Sciatic nerve (tissue), 2 donors: ENCODE measurements at places on chromosomes 1 and 21.

DNA sequence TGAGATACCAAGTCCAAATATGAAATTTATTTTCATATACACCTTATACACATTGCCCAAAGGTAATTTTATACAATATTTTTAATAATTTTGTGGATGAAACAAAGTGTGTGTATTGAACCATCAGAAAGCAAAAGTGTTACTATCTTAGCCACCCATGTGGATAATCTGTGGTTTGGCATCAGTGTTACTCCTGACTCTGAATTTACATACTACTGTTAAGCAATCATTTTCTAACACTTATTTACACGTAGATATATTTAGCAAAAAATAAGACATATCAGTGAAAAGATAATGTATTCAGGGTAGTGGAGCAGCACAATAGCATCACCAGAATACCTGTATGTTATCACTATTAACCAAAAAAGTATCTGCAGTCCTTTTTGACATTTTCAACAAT, 23.8 kb downstream of the DENND2D start:
- no peak for DNase-seq

DNA sequence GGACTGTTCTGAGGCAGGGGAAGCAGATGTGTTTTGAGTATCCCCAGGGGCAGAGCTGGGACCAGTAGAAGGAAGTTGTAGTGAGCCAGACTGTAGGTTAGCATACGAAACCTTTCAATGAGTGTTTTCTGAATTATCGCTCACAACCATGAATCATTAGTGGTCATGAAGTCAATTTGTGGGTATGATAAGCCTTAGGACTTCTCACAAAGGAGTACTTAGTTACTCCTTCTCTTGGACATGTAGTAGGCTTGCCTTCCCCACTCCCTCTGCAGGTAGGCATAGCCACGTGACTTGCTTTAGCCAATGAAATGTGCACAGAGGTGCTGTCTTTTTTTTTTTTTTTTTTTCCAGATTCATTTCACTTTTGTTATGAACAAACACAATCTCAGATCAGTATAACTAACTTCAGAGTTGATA, 23.9 kb upstream of the FAAH start:
- DNase-seq = no peak

DNA sequence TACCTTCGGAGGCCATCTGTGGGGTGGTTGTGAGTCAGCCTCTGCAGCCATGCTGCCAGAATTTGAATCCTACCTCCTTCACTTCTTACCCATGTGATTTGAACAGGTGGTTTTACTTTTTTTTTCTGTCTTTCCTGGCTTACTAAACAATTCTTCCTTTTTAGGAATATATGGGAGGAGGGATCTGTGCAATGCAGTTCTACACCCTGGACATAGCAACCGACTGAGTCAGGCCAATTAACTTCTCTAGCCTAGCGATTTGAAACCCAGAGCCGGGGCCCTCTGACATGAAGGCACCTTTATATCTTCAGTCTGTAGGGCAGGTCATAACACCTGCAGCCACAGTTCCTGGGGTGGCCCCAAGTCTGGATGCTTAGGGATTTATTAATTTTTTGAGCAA, 83.6 kb downstream of the ST6GALNAC3 start:
- no peak for DNase-seq

DNA sequence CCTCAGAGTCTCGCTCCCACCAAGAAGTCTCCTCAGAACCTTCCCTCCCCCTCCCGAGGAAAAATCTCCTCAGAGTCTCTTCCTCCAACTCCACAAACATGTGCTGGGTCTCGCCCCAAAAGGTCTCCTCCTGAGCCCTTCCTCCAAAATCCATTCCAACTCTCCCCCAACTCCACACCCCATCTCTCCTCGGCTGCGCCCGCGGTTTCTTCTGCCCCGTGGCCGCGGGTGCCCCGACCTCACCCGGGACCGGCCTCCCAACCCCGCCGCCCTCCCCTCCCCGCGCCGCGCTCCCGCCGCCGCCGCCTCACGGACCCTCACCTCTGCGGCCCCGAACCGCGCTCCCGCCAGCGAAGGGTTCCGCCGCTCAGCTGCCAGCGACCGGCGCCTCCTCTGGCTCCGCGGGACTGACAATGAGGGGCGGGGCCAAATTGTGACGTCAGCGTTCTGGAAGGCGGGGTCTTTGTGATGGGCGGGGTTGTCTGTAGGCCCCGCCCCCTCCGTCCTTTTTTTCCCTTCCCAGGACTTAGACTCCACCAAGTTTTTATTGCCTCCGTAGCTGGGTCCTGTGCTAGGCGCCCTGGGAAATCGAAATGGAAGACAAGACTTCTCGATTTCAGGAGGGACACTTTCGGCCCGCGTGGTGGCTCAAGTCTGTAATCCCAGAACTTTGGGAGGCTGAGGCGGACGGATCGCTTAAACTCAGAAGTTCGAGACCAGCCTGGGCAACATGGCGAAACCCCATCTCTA, at the start of gene LUZP1:
LUZP1 (minus strand) TSS at position 412 of the 750 bp plus-strand sequence.
- peak; percentile 97 for DNase-seq

- no peak for DNase-seq
Observed at GRCh38 chr1:241157435-241157834, 199.6 kb downstream of the RGS7 start.

DNA sequence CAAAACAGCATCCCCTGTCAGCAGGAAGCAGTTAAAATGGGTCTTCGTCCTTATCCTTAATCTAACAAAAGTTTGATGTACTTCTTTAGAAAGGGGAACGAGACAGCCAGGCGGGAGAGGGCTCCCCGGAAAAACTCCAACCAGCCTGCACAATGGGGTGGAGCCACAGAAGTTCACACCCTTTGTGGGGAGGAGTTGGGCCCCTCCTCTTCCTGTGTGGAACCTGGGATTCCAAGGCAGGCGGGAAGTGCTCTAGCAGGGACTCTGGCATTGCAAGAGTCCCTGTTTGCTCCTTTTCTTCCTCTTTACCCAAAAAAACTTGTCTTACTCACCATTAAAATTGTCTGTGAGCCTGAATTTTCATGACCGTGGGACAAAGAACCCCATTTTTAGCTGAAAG, 47.7 kb downstream of the FCRL5 start:
- DNase-seq = no peak

DNA sequence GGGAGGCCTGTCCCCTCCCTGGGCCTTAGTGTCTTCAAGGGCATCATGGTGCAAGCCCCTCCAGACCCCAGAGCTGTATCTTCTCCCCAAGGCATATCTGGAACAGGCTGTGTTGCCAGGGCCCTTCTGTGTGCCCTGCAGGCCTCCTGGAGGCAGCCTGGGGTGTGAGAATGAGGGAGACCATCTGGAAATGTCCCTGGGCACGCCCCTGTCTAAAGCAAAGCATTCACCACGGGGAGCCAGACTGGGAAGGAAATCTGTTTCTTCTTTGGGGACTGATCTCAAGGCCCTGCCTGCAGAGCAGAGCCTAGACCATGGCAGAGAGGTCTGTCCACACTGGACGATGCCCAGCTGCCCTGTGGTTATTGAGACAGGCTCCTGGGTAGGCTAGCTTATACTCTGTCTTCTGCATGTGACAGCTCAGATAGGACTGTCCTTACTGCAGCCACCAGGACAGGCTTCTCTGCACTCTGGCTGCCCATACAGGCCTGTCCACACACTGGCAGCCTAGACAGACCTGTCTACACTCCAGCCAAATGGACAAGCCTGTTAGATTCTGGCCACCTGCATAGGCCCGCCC, 24.6 kb downstream of the PODN start:
- no peak for DNase-seq

DNA sequence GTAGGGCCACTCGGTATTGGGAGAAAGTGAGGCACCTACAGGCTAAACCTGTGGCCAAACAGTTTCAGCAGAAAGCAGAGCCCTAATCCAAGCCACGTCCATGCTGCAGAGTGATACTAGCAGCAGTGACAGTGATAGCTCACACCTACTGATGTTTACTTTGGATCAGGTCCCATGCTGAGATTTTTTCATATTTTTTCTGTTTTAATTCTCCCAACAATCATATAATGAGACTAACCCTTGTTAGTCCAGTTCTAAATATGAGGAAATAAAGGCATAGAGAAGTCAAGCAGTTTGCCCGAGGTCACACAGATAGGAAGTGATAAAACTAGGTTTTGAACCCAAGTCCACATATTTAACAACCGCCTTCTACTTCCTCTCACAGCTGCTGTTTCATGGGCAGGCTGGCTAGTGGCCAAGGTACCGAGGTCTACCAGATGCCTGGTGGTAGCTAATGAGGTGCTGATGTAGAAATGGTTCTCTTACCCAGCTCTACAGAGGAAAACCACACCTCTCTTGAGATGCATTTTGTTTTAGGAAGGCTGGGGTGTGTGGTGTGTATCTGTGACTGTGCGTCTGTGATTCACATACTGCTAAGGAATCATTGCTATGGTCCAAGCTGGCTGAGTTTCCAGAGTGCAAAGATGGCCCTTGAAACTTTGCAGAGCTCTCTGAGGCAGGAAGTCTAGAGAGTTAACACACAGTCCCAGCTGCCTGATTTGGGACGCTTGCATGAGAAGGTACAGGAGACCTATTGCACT, 80.3 kb upstream of the ARTN start:
- DNase-seq = peak; percentile 70

- no peak for DNase-seq
Observed at GRCh38 chr1:8631163-8631562, 186.3 kb downstream of the RERE start.

GRCh38 chr21:42834726-42835191, 44.6 kb downstream of the WDR4 start:
- DNase-seq = peak; percentile 54

DNA sequence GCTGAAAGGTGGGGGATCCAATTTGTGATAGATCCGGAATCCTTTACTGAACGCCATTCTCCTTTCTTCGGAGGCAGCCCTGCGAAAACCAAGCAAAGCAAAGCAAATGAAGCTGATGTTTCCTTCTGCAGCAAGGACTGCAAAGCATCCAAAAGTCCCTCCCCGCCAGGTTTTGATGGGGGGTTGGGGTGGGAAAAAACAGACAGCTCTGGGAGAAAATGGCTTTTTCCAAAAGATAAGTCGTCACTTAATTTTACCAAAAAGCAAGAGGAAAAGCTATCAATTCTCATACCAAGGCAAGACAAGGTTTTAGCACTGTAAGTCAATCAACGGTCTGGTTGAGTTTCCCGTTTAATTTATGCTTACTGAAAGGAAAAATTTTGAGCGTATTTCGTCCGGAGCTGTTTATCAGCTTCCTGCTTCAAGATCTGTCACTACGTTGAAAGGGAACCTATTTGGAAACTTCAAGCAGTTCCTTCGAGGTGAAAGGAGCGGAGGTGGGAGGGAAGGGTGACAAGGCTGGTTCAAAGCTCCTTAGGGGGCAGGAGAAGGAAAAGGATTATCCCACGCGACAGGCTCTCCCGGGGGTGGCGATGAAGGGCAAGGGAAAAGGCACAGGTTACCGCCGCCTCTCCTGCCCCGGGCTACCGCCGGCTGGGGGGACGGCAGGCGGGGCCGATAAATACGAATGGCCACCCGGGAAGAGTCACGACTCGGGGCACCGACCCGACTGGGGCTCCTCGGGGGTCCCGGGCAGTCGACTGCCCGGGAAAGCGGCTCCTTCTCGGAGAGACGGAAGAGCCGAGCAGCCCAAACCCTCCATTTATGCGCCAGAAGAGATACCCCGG, 750 bp downstream of the SYNJ1 start:
- peak; percentile 65 for DNase-seq

GRCh38 chr1:17665950-17666720, 89.0 kb upstream of the ACTL8 start:
- DNase-seq = no peak

- no peak for DNase-seq
Observed at GRCh38 chr1:233386336-233386735, 58.8 kb downstream of the MAP3K21 start.

GRCh38 chr1:197807739-197808453, 32.6 kb upstream of the DENND1B start:
- no peak for DNase-seq

- no peak for DNase-seq
Observed at GRCh38 chr1:184388971-184389370, 2.1 kb downstream of the C1orf21 start.

DNA sequence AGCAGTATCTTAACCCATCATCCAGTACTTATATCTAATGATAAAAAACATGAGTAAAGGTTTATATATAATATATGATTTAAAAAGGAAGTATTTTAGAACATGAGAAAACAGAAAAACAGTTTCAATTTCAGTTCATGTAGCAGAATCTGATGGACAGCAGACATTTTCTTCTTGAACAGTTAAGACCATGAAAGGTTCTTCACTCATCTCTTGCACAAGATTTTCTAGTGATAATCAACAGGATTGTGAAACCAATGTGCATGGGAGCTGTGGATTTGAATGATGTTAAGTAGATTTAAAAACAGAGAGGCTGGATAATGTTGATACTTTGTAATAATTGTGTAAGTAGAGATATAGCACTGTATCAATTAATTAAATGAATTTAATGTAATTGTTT, 1297.6 kb downstream of the BRINP3 start:
- no peak for DNase-seq

DNA sequence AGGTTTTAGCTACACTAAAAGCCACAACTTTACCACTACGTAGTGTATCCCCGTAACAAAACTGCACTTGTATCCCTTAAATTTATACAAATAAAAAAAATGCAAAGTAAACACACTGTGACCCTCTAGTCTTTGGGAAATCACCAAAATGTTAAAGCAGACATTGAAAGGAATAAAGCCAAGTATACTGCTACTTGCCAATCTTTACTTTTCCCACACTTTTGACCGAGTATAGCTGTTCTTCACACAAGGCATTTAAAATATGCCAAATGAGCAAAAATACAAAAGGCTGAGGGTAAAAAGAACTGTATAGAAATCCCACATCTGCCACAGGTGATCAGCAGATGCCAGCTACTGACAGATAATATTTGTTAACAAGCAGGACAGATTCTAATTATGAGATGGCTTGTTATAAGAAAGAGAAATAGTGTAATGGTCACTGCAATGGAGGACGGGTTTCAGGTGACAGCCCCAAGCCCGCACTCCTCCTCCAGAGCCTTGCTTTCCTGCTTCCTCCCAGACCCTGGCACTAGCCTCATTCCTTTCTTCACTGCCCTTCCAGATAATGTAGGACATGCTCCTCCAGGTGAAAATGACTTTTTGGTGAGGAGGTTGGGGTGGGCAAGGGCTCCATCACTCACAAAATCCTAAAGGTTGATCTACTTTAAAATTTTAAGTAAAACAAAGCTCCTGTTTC, 18.1 kb downstream of the KCNT2 start:
- no peak for DNase-seq

DNA sequence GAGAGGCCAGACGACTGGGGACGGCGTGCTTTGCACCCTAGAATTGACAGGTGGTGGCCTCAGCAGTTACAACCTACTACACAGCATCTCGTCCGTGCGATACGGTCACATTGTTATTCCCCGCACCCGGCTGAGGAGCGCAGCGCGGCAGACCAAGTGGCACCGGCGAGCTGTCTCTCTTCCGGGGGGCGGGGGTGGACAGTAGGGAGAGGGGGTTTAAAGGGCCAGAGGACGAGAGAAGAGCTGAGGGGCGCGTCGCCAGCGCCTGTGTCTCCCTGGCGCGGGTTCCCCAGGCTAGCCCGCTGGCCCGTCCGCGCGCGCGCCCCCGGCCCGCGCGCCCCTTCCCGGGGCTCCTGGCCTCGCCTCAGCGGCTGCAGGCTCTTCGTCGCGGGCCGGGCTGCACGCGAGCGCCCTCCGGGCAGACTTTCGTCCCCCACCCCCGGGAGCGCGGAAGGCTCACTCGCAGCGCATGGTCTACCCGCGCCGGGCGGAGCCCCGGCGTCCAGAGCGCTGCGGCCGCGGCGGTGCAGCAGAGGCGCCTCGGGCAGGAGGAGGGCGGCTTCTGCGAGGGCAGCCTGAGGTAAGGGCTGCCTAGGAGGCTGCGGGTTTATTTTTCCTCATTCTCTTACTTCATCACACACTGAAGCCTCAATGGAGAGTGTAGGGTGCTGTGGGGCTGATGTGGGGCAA, at the start of gene PDE4B:
PDE4B (plus strand) TSS at position 227 of the 690 bp plus-strand sequence.
- DNase-seq = no peak

- DNase-seq = peak; percentile 25
Observed at GRCh38 chr1:43253173-43253572, 16.6 kb upstream of the TMEM125 start.
